ENCODE measurements at places on chromosomes 2 and 18.

- DNase-seq, result no peak
Measured at GRCh38 chr2:43349904-43350303, 123.5 kb upstream of the ZFP36L2 start.

DNA sequence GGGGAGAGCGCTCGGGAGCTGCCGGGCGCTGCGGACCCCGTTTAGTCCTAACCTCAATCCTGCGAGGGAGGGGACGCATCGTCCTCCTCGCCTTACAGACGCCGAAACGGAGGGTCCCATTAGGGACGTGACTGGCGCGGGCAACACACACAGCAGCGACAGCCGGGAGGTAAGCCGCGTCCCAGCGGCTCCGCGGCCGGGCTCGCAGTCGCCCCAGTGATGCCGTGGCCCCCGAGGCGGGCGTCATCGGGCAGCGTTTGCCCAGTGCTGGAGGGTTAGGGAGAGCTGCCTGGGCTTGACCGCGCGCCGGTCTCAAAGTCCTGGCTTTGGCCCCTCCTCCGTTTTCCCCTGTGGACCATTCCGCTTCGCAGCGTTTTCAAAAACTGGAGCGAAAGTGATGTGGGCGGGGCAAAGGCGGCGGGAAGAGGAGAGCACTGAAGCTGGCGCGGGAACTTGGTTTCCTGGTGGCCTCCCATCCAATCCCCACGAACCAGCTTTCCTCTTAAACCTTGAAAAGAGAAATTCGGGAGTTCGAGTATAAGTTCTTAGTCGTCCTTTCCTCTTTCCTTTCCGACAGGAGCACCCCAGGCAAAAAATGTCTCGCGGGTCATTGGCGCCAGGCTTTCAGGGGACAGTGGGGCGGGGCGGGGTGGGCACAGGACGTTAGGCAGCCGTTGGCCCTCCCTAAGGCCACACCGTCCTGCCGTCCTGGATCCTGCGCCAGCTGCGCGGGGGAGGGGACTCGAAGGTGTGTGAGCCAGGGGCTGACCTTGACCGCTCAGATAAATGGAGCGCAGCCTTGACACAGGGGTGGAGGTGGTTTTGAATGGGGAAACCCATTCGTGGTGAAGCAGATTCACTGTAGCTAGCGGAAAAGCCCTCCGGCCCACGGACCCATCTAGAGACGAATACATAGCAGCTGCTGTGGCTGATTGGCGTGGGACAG is 821 bp downstream of the TYMS start:
- DNase-seq, result no peak

DNA sequence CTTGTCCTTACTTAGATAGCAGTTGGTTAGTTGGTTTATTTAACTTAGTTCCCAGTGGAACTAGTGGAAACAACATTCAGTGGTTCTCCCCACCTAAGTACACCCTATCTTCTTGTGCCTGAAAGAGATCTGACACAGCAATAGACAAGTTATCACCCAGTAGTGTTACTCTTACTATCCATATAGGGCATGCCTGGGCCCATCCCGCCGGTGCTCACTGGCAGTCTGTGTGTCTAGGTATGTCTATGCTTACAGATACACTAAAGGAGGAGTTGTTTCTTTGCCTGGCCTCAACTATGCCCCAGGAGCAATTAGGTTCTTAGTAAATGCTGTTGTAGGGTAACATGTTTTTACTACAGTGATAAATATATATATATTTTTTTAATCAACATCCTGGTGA is 12.0 kb upstream of the NRP2 start:
- no peak for DNase-seq

GRCh38 chr2:187194049-187194448 is 254.0 kb downstream of the CALCRL start:
- no peak for DNase-seq

- DNase-seq, result no peak
Measured at GRCh38 chr18:72672364-72673184, 128.4 kb upstream of the CBLN2 start.

DNA sequence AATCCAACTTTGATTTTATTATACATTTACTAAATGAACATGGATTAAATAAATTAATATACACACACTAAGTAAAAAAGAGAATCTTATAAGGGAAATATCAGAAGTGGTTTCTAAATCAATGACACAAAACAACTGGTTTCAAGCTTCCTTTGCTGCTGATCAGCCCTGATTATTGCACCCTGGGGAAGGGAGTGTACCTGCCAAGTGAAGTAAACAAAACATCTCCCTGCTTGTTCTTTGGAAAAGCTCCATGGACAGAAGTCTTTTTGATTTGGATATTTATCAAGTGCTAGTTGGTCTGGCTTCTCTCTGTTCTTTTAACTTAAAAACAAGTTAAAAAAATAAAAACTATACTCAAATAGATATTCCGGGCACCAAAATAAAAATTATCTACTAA is 190.1 kb downstream of the PDE11A start:
- DNase-seq, result no peak

DNA sequence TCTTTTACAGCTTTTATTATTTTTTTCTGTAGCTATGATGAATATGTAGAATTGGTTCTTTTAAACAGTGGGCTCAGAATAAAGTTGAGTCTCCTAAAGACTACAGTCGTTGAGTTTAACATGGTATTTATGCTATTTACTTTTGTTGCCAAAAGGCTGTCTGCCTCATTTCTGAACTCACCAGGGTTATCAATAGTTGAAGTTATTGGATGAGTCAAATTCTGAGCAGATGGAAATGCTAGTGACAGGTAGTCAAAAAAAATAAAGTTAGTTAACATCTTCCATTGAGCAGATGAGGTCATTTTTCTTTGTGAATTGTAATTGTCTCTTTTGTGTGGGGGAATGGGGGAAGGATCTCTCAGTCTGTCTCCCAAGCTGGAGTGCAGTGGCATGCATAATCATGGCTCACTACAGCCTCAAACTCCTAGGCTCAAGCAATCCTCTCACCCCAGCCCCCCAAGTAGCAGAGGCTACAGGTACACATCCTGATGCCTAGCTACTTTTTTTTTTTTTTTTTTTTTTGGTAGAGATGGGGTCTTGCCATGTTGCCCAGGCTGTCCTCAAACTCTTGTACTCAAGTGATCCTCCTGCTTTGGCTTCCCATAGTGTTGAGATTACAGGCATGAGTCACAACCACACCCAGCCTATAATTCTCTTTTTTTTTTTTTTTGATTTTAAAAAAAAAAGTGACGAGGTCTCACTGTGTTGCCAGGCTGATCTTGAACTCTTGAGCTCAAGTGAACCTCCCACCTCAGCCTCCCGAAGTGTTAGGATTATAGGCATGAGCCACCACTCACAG is 8.9 kb downstream of the PAPOLG start:
- no peak for DNase-seq

GRCh38 chr2:23549051-23549450 is 164.1 kb downstream of the KLHL29 start:
- DNase-seq, result no peak

- DNase-seq, result no peak
Measured at GRCh38 chr2:40103163-40103562, 324.1 kb upstream of the THUMPD2 start.

GRCh38 chr2:240277073-240277806 is 136.8 kb upstream of the OTOS start:
- DNase-seq, result no peak

- DNase-seq, result no peak
Measured at GRCh38 chr18:46910856-46911255, 6.5 kb downstream of the PIAS2 start.

GRCh38 chr2:189865826-189866225 is 81.6 kb downstream of the PMS1 start:
- no peak for DNase-seq

GRCh38 chr2:54535599-54536195 is 79.6 kb downstream of the SPTBN1 start:
- DNase-seq, result no peak

- no peak for DNase-seq
Measured at GRCh38 chr2:74822771-74823566, 11.0 kb upstream of the HK2 start.

DNA sequence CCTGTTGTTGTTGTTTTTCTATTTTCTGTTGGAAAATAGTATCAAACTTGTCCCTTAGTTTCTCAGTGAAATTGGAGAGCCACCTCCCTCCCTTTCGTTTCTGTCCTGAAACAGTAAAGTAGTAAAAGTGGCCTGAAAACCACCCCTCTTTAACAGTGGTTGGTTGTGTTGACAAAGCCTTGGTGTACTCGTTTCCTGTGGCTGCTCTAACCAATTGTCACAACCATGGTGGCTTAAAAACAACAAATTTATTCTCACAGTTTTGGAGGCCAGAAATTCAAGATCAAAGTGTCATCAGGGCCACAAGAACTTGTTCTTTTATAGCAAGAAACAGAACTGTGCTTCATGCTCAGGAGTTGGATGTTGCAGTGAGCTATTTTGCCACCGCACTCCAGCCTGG is 4.0 kb upstream of the DYSF start:
- no peak for DNase-seq

- no peak for DNase-seq
Measured at GRCh38 chr2:107984707-107985106, 1.6 kb upstream of the SLC5A7 start.

DNA sequence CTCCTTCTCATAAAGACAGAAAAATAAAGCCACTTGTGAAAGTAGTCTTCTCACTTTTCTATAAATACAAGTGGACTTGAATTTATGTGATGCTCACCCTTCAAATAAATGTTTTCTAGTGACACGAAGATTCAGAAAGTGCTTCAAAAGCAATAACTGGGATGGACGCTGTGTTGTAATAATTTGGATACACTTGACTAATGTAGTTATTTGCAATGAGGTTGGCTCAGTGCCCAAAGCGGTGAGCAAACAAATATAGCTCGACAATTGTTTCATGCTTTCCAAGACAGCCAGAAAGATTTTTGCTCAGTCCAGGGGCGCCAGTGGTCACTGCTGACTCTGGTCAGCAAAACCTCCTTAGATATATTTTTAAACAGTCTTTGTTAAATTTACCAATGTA is 278.6 kb upstream of the KLHL14 start:
- DNase-seq, result peak; percentile 15
